ENCODE measurements at places on chromosomes 1 and 21. TPM values are rescaled to one million over a fixed set of nuclear protein-coding genes. Genes with fewer than 3 reads are reported as not detected.
A peak's percentile ranks its signal among the peaks of the same experiment; 100 is the strongest.

Gene DYNLT5
- 3.3 TPM for total RNA-seq

- H3K4me1 ChIP-seq = no peaks in the 10 kb centered on the region
- H3K27me3 ChIP-seq = no peaks in the 10 kb centered on the region
- H3K27ac ChIP-seq = no peak overlapping the region
- H3K4me3 ChIP-seq = no peak overlapping the region
- H3K36me3 ChIP-seq = no peaks in the 10 kb centered on the region
These were observed 161.7 kb downstream of the PTPRU start for GRCh38 chr1:29397981-29398380.

DNA sequence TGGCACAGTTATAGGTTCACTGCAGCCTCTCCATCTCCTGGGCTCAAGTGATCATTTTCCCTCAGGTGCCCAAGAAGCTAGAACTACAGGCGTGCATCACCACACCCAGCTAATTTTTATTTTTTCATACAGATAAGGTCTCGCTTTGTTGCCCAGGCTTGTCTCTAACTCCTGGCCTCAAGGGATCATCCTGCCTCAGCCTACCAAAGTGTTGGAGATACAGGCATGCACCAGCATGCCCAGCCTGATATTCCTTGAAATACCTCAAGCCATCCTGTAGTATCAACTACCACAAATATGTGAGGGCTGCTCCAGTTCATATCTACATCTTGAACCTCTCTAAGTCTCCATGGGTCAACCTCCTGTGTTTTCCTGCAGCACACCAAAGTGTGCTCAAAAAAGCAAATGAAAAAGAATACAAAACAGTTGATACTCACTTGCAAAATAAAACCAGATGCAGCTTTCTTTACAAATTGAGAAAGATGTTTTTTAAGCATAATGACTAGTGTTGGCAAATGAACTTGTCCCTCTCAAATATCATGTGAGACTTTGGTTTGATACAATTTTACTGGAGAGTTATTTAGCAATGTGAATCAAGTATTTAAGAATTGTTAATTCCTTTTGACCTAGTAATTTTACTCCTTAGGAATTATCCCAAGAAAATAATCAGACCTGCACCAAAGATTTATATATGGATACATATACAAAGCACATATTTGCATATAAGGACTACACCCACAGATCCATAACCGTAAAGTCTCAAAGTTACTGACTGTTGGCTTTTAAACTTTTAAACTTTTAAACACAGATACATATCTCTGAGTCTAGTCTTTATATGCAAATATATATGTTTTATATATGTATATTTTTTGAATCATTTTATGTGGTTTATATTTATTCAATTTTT, 197.7 kb downstream of the NRIP1 start:
- no peaks in the 10 kb centered on the region for H3K36me3 ChIP-seq
- no peaks in the 10 kb centered on the region for H3K27me3 ChIP-seq
- DNase-seq = no peak
- H3K27ac ChIP-seq = no peak overlapping the region
- peaks cover 3% of the 10 kb centered on the region for H3K4me1 ChIP-seq

Gene CYYR1
- total RNA-seq = 51.3 TPM

- H3K4me3 ChIP-seq = no peak overlapping the region
- H3K27me3 ChIP-seq = no peaks in the 10 kb centered on the region
- H3K27ac ChIP-seq = no peak overlapping the region
- no peaks in the 10 kb centered on the region for H3K36me3 ChIP-seq
These were observed 66.9 kb downstream of the HSD3B1 start for GRCh38 chr1:119573886-119574285.

DNA sequence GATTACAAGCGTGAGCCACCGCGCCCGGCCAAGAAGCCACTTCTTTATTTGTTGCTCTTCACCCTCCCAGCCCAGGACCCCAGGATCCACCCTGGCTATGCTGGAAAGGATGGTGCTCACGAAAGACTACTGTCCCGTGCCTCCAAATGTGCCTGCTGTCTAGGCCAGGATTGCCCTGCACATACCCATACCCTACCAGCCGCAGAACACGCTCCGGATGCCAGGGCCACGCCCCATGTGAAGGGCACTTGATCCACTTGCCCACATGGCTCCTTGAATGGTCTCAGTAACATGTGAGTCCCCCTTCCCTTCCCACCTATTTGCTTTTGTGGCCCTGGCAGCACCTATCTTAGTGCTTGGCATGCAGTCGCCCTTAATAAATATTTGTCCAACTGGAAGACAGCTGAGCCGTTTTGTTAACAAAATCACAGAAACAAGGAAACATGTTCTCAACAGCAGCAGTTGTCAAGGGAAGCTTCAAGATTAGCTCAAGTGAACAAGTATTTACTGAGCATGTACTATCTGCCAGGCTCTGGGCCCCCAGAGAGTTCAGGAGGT, 13.8 kb upstream of the UBXN10 start:
- H3K36me3 ChIP-seq = no peaks in the 10 kb centered on the region
- H3K4me3 ChIP-seq = no peak overlapping the region
- H3K27me3 ChIP-seq = no peaks in the 10 kb centered on the region
- no peak overlapping the region for H3K27ac ChIP-seq

- no peak overlapping the region for H3K4me3 ChIP-seq
- no peak overlapping the region for H3K27ac ChIP-seq
- H3K27me3 ChIP-seq = no peaks in the 10 kb centered on the region
These were observed 240.2 kb downstream of the AJAP1 start for GRCh38 chr1:4894566-4894965.

Gene TP73
- total RNA-seq = 0.29 TPM

- no peak for DNase-seq
- no peak overlapping the region for H3K27ac ChIP-seq
- H3K4me3 ChIP-seq = no peak overlapping the region
These were observed 621.9 kb downstream of the LRRIQ3 start for GRCh38 chr1:73576083-73576482.

DNA sequence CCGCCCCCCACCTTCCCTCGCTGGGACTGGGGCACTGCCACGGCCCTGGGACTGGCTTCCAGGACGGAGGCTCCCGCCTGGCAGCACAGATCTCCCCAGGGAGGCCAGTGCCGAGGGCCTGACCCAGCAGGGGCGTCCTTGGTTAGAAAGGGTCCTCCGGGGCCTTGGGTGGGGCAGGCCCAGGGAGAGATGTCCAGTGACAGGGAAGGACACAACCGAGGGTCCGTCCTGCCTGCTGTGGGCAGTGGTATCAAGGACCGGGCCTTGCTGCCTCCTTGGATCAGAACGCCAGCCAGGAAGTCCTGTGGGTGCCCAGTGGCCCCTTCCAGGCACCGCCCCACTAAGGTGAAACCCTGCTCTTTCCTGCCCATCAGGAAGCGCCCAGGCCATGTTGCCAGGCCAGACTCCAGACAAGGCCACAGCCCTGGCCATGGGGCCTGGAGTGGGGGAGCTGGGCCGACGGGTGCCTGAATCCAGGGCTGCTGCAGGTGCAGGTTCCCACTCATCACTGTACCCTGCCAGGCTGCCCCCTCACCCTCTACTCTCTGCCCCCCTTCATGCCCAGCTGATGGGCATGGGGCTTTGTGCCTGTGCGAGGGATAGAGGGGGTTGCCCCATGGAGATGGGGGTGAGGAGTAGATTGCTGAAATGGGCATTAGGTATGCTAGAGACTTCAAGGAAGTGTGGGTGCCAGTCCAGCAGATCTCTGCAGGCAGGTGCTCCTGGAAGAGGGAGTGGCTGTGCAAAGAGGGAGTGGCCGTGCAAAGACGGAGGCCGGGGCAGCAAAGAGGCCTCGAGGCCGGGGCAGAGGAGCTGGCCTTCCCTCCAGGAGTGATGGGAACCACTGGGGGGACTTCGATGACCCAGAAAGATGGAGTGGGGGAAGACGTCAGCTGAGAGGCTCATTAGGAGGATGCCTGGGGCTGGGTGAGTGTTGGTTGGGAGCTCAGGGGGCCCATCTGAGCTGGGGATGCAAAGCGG, 2.2 kb upstream of the PRKCZ start:
- H3K4me1 ChIP-seq = peaks cover 28% of the 10 kb centered on the region
- no peak overlapping the region for H3K27ac ChIP-seq
- H3K27me3 ChIP-seq = peaks cover 3% of the 10 kb centered on the region
- no peak for DNase-seq
- no peak overlapping the region for H3K4me3 ChIP-seq
- no peaks in the 10 kb centered on the region for H3K36me3 ChIP-seq

DNA sequence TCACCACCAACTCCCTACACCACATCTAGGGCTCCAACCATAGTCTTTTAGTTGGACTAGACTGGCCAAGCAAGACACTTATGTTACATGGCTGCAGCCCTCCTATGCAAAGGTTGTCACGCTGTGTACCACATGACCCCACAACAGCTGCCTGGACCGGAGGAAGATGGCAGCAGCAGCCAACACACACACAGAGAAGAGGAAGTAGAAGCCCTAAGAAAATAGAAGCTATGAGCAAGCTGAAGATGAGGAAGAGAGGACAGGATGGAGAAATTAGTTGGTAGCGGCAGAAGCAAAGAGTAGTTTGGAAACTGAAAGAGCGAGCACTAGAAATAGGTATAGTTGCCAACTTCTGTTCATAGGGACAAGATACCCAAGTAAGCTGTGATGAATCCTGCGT, 60.8 kb upstream of the RALGPS2 start:
- no peak overlapping the region for H3K27ac ChIP-seq
- H3K4me3 ChIP-seq = no peak overlapping the region

GRCh38 chr1:92790867-92791266, 6.0 kb upstream of the EVI5 start:
- H3K27me3 ChIP-seq = no peaks in the 10 kb centered on the region
- DNase-seq = no peak
- no peak overlapping the region for H3K4me3 ChIP-seq
- no peaks in the 10 kb centered on the region for H3K4me1 ChIP-seq
- H3K27ac ChIP-seq = no peak overlapping the region

Gene C1orf94
- total RNA-seq = not detected

Gene COL16A1
- 28.9 TPM for total RNA-seq

DNA sequence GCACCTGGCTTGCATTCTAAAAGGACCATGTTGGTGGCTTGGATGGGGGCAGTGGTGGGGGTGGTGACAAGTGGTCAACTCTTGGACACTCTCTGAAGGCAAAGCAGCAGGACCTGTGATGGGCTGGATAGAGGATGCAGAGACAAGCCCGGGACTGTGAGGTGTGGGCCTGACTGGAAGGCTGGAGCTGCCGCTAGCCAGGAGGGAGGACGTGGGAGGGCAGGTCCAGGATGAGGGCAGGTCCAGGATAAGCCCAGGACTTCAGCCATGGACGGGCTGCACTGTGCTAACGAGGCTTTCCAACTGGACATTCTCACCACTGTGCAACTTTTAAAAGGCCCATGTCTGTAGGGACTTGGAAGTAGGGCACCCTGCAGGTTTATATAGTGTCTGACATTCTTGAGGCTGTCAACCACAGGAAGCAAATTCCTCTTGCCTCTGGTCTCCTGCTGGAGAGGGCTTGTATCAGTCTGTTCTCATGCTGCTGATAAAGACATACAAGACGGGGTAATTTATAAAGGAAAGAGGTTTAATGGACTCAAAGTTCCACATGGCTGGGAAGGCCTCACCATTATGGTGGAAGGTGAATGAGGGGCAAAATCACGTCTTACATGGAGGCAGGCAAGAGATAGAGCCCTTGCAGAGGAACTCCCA, 8.3 kb upstream of the C1orf167 start:
- H3K27me3 ChIP-seq = no peaks in the 10 kb centered on the region
- H3K27ac ChIP-seq = no peak overlapping the region
- DNase-seq = no peak
- peaks cover 24% of the 10 kb centered on the region for H3K36me3 ChIP-seq
- H3K4me1 ChIP-seq = no peaks in the 10 kb centered on the region

DNA sequence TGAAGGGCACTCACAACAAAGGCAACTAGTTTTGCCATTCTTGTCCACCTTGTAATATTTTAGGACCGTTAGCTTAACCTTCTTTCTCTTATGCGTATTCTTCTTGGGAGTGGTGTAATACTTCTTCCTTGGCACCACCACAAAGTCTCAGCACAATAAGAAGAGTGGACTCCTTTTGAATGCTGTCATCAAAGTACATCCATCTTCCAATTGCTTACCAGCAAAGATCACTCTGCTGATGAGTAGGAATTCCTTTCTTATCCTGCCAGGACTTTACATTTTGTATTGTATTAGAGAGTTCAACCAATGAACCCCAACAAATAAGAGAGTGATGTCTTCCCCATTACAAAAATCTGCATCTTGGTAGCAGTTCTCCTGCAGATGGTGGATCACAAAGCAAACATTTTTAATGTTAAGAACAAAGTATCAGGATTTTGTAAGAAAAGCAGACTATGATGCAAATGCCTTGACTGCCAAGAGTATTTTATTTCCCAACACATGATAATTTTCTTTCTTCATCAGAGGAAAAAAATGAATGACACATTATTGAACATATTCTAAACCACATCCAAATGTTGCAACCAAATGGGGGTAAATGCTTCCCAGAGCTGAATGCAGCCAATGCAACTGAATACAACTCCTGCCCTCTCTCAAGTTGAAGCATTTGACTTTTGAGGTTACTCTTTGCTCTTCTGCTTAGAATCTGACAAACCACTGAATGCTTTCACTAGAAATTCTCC, 5.1 kb upstream of the ARNT start:
- H3K4me3 ChIP-seq = no peak overlapping the region
- no peaks in the 10 kb centered on the region for H3K4me1 ChIP-seq
- DNase-seq = no peak
- H3K27ac ChIP-seq = peak overlapping the region; percentile 48

Gene PADI2
- total RNA-seq = 20.0 TPM

DNA sequence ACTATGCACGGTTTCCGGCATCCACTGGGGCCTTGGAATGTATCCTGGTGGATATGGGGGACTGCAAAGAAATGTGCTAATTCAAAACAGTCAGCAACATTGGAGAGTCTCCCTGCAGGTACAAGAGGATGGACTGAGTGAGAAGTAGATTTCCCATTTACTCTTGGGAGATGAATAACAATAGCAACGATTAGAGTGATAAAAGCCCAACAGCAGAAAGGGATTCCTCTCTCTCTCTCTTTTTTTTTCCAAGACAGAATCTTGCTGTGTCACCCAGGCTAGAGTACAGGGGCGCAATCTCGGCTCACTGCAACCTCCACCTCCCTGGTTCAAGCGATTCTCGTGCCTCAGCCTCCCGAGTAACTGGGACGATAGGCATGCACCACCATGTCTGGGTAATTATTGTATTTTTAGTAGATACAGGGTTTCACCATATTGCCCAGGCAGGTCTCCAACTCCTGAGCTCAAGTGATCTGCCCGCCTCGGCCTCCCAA, 5.0 kb upstream of the SHCBP1L start:
- DNase-seq = no peak
- no peak overlapping the region for H3K4me3 ChIP-seq
- H3K36me3 ChIP-seq = no peaks in the 10 kb centered on the region
- no peak overlapping the region for H3K27ac ChIP-seq

Gene SPRR1B
- total RNA-seq = not detected

DNA sequence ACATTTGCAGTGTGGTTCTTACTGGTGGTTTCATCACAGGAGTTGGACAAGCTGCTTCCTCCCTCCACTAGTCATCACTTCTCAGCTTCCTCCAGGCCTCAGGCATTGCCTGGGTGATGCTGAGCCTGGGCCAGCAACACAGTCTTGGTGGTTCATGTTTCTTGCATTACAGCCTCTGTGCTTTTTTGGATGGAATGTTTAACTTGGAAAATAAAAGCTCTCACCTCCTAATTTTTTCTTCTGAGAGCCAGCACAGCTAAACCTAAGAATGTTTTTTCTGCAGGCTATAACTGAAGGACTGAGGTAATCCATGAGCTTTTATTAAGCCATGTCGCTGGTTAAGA, 66.1 kb upstream of the RHOU start:
- H3K27ac ChIP-seq = no peak overlapping the region
- H3K4me3 ChIP-seq = no peak overlapping the region
- no peaks in the 10 kb centered on the region for H3K27me3 ChIP-seq

Gene KRTAP24-1
- not detected for total RNA-seq

Gene PTAFR
- total RNA-seq = 31.6 TPM

Gene DCLRE1B
- total RNA-seq = 6.6 TPM

- H3K4me3 ChIP-seq = no peak overlapping the region
- H3K36me3 ChIP-seq = no peaks in the 10 kb centered on the region
- DNase-seq = no peak
- H3K4me1 ChIP-seq = no peaks in the 10 kb centered on the region
These were observed 19.9 kb downstream of the OR2L13 start for GRCh38 chr1:248114890-248115289.

Gene ADORA3
- 9.3 TPM for total RNA-seq

Gene OR2G6
- total RNA-seq = not detected

Data from upper lobe of right lung (tissue), 1 donor.